ENCODE measurements at places on chromosomes 12 and 14.

DNA sequence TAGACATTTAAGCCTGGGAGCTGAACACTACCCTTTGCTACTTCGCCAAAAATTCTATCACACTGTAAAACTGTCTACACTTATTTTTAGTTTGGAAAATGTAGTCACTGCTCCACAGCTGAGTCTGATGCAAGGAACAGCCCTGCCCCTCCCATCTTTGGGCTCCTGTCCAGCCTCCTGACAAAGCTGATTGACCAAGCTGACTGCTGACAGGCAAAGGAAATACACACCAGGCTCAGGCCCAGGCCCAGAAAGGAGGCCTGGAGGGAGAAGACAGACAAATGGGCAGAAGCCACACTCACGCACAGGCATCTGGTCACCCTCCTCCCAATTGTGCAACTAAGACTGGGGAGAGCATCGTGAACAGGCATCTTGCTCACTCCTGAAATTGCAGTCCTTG, 55.3 kb downstream of the ISCA2 start:
- no peak for DNase-seq

DNA sequence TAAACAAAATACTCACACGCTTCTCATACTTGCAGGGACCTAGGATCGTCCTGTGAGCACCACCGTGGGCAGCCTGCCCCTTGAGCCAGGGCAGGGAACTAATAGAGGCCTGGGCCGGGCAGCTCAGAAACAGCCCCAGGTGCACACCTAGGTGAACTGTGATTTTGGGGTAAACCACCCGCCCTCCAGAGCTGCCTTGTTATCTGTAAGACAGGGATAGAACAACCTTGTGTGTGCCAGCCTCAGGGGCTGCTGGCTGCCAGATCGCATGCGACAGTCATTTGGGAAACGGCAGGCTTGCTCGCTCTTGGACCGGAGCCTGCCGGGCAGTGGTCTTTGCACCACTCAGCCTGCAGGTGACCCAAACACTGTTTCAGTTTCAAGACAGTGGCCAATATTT, 86.8 kb downstream of the ADGRD1 start:
- no peak for DNase-seq

DNA sequence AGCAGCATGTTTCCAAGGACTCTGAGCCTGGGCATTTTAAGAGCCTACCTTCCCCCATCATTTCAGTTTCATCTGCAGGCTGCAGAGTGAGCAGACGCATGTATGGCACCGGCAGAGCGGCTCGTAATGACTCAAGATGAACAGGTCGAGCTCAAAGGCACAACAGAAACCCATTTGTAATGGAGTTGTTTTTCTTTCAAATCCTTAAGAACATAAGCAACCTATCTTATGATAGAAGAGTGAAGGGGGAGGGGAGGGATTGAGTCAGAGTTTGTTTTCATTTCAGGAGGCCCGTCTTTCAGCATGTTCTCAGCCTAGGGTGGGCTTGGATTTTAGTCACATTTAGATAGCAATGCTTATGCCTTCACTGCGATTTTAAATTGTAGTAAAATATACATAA, 54.9 kb upstream of the CISTR start:
- no peak for DNase-seq

GRCh38 chr12:24913130-24913529, 35.8 kb downstream of the BCAT1 start:
- no peak for DNase-seq

DNA sequence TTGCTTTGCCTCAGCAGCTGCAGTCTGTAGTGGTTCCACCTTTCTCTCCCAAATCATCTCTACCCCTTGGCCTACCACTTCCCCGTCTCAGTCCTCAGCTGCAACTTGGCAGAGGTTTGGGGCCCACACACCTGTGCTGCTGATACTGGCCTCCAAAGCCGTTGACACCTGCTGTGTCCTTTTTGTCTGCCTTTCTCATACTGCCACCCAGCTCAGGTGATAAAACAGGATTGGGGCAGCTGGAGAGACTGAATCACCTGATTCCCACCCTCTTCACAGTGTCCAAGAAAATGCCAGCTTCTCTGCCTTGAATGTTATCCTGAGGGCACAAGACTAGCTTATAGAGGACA, 103.7 kb downstream of the ETV6 start:
- no peak for DNase-seq

DNA sequence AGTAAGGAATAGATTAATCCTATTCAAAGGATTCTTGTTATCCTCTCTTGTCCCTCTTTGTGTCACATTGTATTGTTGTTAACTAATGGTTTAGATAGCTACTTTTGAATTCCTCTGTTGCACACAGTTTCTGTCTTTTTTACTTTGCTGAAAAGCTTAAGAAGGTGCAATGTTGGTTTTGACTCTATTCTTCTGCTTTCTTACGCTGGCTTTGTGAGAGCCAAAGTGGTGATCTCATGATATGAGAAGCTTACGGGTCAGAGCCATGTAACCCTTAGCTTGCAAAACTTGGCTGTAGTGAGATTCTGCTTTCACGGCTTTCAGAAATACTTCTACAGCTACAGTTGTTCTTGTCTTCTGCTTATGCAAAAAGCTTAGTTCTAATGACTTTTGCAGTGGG, 239.7 kb downstream of the TRHDE start:
- no peak for DNase-seq

DNA sequence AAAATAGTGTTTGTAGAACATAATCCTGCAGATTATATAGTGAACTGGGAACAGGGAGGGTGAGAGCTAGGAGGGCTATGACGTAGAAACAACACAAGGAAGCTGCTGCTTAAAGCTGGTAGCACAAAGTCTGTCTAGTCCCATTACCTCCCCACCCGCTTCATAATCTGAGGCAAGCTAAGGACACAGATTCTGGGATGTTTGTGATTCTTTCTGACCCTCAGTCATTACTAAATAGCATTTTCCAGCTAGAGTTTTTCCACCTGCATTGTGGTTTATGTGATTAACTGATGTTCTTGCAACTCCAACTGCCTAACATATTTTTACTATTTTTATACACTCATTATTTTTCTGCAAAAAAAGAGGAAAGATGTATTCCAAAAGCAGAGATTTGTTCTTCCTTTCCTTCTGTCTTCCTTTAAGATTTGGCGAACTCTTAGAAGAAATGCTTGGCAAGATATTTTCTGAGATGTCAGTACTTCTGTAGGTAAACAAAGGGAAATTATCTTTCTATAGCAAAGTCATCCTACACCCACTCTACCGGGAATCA, 293.2 kb upstream of the FAR2 start:
- DNase-seq = no peak

DNA sequence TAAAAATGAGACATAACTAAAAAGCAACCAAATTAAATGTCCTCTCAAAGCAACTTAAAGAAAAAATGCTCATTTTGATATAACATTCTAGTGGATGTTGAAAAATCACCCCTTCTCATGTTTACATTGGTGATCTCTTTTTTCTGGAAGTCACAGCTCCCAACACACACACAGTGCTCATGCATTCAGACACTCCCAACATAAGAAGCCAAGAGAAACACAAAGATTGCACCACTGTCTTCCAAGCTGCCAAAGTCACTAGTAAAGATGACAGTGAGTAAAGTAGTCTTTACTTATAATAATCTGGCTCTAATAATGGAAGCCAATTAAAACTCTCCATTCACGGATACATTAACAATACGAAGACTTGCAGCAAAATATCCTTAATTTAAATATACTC, 218.4 kb downstream of the NTF3 start:
- DNase-seq = no peak

DNA sequence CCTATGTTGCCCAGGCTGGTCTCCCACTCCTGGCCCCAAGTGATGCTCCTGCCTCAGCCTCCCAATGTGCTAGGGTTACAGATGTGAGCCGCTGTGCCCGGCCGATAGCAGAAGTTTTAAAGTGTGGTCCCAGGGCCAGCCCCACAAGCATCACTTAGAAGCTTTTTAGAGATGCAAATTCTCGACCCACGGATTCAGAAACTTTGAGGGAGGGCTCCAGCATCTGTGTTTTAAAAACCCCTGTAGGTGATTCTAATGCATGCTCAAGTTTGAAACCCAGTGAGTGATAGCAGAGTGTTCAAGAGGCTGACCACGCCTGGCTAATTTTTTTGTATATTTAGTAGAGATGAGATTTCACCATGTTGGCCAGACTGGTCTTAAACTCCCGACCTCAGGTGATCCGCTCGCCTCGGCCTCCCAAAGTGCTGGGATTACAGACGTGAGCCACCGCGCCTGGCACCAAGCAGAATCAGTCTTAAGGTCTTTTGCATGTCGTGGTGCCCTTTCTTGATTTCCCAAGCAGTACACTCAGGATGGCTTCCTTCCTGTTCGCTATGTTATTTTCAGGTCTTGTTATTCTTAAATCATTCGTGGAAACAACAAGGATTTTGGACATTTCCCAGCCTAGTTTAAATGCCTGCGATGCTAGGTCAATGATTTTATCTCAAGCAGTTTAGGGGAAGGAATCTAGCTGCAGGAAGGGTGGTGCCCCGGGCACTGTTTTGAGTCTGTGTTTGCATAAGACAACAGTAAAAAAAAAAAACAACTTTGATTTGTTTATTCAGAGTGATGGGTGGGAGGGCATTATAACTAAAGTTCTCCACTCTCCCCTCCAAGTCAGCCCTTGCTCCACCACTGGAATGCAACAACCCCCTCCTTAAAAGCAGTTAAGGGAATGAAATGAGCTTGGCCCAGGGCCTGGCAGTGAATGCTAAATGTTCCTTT, 9.2 kb upstream of the RILPL2 start:
- DNase-seq = no peak

DNA sequence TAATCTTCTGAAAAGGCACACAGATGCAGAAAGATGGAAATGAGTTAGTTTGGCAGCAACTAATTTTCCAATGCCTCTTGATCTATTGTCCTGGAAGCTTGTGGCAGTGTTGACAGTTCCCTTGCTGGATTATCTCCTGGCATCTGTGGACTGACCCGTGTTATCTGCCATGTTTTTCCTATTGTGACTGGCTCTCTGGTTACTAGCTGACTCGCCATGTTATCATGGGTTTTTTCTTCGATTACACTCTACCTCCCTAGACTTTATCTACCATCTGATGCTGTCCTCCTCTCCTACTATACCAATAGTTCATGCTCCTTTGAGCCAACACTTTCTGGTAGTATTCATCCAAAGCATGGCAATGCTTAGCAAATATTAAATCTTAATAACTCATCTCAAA, 63.3 kb upstream of the FLRT2 start:
- no peak for DNase-seq

Data from stimulated activated CD8-positive, alpha-beta memory T cell treated with anti-CD3 and anti-CD28 coated beads, Interleukin-7, amount 100 ng/mL, for 4 hours (primary cell).